ENCODE measurements at places on chromosomes 13 and 19.

- no peak for DNase-seq
Measured at GRCh38 chr13:42378383-42378780, 106.4 kb downstream of the AKAP11 start.

GRCh38 chr13:51807041-51807440 is 3.1 kb upstream of the DHRS12 start:
- no peak for DNase-seq

GRCh38 chr13:49093376-49093775 is 117.7 kb downstream of the FNDC3A start:
- no peak for DNase-seq

DNA sequence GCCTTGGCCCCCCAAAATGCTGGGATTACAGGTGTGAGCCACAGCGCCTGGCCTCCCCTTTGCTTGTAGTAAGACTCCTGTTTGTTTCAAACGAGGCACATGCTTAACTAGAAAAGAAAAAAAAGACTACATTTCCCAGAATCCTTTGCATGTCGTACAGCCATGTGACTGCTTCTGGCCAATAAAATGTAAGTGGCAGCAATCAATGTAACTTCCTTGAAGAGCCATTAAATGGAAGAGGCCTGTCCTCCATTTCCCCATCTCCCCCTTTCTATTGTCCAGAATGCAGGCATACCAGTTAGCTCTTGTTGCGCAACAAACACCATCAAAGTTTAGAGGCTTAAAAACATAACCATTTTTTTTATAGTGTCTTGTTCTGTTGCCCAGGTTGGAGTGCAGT is 10.4 kb upstream of the GPR32 start:
- DNase-seq = no peak

- no peak for DNase-seq
Measured at GRCh38 chr13:108020027-108020426, 195.3 kb downstream of the LIG4 start.

DNA sequence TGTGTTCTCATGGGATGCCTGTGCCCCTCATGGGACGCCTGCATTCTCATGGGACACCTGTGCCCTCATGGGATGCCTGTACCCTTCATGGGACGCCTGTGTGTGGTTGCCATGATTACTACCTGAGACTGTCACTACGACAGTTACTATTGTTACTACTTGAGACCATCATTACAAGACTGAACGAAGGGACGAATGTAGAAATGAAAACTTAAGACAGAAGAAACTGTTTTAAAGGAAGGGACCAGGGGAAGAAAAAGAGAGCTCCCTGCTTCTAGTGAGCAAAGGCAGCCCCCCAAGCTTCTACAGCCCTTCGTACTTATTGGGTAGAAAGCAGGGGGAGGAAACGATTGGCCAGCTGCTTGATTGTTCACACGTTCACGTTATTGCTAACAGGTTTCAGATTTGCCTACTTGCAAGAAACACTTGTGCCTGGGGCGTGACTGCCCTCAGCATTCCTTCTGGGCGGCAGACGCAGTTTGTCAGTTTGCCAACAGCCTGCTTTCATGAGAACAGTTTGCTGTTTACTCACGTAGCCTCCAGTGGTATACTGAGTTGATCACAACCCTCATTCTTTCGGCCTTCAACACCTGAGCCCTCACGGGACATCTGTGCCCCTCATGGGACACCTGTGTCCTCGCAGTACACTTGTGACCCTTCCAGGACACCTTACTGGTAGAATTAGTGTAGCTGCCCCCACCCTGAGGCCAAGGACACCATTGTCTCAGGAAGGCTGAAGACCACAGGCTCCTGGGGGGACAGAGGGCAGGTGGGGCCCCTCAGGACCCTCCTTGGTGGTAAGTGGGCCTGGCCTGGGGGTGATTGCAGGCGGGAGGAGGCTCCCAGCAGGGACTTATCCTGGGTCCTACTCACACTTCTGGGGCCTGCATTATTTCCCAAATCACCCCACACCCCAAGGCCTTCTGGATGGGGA is 2.5 kb upstream of the S1PR4 start:
- DNase-seq = no peak

DNA sequence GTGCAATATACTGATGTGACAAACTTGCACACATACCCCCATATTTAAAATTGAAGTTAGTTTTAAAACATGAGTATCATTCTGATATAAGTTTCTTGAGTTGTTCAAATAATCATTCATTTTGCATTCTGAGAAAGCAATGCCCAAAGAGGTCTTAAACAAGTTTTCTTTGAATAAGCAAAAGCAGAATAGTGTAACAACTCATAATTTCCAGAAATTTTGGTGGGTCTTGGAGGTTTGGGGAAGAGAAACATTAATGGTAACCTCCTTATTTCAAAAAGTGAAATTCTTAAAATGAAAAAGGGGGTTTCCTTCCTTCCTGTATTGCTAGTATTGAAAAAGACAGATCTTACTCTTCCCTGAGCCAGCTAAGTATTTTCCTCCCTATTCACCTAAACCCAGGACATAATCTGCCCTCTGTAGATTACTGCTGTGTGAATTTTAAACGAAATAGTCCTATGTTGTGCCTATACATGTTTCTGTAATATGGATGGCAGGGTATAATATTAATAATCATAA is 30.4 kb downstream of the SLC25A15 start:
- DNase-seq = no peak

- no peak for DNase-seq
Measured at GRCh38 chr13:100543872-100544602, 44.6 kb downstream of the GGACT start.

- no peak for DNase-seq
Measured at GRCh38 chr19:1533510-1534150, 9.8 kb downstream of the PLK5 start.

- no peak for DNase-seq
Measured at GRCh38 chr19:5974721-5975387, 3.1 kb downstream of the RANBP3 start.

GRCh38 chr13:98397221-98397620 is 179.7 kb downstream of the STK24 start:
- no peak for DNase-seq

- no peak for DNase-seq
Measured at GRCh38 chr19:13993590-13994300, 12.4 kb downstream of the RFX1 start.

DNA sequence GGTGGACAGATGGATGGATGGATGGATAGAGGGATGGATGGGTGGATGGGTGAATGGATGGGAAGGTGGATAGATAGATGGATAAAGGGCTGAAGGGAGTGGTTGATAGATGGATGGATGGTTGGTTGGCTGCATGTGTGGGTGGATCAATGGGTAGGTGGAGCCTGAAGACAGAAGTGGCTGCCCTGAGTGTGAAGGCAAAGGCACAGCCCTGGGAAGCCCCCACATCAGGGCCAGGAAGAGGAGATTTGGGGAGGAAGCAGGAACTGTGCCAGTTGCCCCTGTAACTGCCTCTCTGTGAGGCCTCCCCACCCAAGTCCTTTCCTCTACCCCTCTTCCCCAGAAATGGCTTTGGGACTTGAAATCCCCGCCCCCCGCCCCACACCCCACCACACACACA is 43.4 kb upstream of the NFIC start:
- peak; percentile 41 for DNase-seq

DNA sequence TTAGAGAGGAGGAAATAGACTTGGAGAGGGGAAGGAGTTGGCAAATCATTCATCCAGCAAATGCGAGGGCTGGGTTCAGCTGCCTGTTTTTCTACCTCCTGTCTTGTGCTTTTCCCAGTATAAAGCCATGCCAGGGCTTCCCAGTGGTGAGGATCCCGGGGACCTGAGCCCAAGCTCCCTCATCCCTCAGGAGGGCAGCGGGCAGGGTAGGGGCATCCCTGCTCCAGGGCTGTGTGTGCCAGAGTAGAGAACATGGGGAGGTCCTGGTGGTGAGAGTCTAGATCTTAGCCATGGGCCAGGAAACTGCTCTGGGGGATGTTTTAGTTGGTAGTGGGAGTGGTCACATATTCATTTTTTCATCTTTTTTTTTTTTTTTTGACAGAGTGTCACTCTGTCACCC is 43.6 kb downstream of the GPR12 start:
- no peak for DNase-seq

DNA sequence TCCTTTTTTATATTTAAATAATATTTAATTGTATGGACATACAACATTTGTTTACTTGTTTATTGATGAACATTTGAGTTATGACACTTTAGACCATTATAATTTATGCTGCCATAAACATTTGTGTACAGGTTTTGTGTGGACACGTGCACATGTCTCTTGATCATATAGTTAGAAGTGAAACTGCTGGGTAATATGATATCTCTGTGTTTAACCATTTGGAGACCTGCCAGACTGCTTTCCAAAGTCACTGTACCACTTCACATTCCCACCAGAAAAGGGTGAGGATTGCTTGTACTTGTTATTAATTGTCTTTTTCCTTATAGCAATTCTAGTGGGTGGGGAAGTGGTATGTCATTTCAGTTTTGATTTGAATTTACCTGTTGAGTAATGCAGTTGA is 145.6 kb upstream of the KLHL1 start:
- no peak for DNase-seq

GRCh38 chr13:46050771-46051170 is 1.8 kb downstream of the ZC3H13 start:
- DNase-seq = no peak

DNA sequence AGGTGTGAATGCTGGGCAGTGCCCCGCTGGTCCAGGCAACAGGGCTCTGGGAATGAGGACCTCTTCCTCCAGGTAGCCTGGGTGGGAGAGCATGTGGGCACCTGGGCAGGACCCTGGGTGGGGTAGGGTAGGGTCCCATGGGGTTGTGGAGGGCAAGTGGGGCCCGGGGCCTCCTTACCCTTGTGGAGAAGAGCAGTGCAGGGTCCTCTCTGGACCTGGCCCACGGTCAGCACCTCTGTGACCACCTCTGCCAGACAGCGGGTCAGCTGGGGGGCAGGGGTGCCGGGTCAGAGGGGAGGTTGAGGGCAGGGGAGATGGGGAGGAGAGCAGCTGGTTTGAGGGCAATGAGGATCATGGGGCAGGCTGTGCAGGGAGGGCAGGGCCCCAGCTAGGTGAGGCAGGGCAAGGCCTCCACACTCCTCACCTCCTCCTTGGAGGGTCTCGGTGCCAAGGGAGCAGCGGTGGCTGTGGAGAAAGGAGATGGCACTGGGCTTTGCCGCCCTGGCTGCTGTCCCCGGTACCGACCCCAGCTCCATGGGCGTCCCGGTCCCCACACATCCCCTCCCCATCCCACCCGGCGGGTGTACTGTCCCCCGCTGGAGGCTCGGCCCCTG is 491 bp downstream of the CCER2 start:
- DNase-seq = no peak

GRCh38 chr19:11377756-11378155 is 3.3 kb downstream of the SWSAP1 start:
- DNase-seq = no peak

- DNase-seq = no peak
Measured at GRCh38 chr19:18650021-18650390, 13.2 kb downstream of the KLHL26 start.

GRCh38 chr19:12773571-12773970 is 1.8 kb downstream of the HOOK2 start:
- DNase-seq = no peak

DNA sequence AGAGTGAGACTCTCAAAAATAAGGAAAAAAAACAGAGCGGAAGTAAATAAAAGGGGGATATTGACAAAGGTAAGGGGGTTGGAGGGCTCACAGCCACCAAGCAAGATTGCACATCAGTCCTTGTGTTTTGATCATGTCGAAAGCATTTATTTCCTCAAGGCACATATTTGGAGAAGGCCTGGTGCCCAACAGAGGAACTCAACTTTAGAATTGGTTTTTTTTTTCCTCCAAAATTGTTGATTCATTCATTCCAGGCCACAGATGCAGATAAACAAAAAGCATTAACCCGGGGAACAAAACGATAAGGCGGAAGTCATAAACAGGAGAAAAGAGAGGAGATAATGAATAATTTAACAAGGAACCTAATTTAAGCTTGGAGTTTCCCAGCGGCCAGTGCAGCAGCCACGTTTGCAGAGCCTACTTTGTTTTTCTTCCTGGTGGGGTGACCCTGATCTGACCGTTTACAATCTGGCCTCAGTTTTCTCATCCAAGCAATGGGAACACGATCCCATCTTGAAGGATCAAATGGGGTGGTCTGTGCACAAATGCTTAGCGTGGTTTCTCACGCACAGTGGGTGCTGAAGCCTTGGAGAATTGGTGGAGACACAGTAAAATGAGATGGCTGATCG is 2.1 kb upstream of the PTPRS start:
- no peak for DNase-seq

GRCh38 chr19:14031719-14032480 is at the start of gene IL27RA:
Gene IL27RA, plus strand, starts transcription at chr19:14031762. Its CDS starts 111 bp downstream, at chr19:14031873.
- peak; percentile 50 for DNase-seq

DNA sequence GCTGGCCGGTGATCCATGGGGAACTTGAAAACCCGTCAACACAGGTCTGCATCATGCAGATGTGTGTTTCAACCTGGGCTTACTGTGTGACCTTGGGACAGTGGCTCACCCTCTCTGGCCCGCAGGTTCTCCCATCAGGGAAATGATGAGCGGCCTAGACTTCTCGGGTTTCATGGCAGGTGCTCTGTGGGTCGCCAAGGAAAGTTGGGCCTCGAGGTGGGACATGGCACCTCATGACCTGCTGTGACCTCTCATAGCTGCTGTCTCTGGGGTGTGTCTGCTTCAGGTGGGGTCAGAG is 50.8 kb upstream of the NFIC start:
- DNase-seq = no peak

DNA sequence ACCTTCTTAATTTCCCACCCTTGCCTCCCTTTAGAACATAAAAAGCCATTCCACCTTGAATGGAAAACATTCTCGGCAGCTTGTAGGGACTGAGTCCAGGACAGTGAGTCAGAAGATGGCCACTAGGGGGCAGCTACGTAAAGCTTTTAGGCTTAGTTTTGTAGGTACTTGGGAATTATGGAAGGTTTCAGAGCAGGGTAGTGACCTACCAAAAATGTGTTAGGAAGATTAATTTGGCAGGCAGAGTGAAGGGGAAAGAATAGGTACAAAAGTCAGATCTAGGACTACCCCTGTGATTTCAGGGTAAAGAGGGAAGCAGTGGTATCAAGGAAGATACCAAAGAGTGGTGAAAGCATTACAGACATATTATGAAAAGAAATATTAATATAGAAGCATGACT is 198.4 kb downstream of the NDFIP2 start:
- DNase-seq = peak; percentile 42

DNA sequence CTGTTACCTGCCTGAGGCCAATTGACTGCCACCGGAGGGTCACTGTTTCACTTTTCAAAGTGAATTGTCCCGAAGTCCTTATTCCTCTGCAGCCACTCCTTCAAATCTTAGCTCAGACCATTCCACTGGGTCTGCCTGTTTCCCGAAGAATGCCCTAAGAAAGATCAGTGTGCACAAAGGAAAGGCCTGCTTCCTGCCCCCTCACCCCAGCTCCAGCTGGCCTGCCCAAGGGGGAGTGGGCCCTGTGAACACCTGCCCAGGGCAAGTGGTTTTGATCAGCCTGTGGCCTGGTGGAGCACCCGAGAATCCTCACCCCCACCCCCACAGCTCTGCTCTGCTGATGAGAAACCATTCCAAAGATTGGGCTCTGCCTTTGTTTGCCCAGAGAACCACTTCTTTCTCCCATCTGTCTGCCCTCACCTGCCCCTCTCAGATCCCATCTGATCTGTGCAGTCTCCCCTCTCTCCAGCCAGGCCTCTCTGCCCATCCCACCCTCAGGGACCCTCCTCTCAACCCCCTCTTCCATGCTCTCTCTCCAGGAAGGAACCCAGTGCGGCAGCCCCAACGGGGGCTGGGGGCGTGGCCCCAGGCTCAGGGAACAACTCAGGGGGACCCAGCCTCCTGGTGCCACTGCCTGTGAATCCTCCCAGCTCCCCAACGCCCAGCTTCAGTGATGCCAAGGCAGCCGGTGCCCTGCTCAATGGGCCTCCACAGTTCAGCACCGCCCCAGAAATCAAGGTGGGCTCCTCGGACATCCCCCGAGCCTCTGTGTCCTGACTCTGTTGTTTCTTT is 10.3 kb downstream of the LENG1 start:
- DNase-seq = no peak

GRCh38 chr19:42120276-42120980 is 11.8 kb downstream of the POU2F2 start:
- no peak for DNase-seq
